ENCODE measurements at places on chromosomes 11 and 22.

- DNase-seq, result no peak
These were observed 98.6 kb downstream of the FEZ1 start for GRCh38 chr11:125397421-125397820.

DNA sequence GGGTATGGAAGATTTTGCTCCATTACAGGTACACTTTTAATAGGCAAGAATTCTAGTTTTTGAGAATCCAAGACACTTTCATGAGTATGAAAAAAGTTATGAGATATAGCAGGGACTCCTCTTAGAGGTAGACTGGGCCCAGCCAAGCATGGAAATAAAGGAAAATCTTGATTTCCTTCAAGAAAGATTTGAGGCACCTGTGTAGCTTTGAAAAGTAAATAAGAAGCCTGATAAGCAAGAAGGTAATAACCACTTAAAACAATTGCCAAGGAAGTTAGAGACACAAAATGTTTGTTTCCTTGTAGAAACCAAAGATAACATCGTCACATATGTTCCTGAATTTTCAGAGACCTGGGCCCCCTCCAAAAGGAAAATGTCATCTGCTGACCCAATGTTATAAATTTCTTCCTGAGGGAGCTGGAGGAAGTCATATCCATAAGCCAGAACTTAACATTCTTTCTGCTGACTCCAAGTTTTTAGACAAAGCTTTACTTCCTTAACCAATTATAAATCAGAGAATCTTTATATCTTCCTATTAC, 314.5 kb upstream of the ANO3 start:
- no peak for DNase-seq

- DNase-seq, result no peak
These were observed 125.7 kb upstream of the SNX19 start for GRCh38 chr11:131042041-131042390.

GRCh38 chr11:27141576-27141975, 101.0 kb downstream of the BBOX1 start:
- DNase-seq, result no peak

GRCh38 chr22:49657974-49658590, 169.6 kb downstream of the BRD1 start:
- DNase-seq, result no peak

- no peak for DNase-seq
These were observed 59.2 kb downstream of the SPON1 start for GRCh38 chr11:14021738-14022137.

GRCh38 chr22:18115906-18116371, 5.3 kb downstream of the TUBA8 start:
- DNase-seq, result no peak

GRCh38 chr11:106679181-106679580, 339.1 kb downstream of the GUCY1A2 start:
- DNase-seq, result no peak

DNA sequence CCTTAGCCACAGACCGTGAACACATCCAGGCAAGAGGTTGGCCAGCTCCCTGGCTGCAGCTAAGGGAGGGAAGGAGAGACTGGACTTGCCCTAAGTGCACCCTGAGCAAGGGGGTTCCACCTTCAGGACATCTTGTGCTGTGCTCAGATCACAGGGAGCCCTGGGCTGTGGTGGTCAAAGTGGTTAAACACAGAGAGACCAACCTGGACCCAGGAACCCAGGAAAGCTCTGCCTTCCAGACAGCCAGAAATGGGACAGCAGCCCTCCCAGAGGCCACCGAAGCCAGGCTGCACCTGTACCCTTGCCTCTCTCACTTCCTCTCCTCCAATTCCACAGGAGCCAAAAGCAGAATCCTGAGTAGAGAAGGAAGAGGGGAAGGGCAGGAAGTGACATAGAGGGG, 105.2 kb upstream of the TMEM45B start:
- DNase-seq, result no peak

- no peak for DNase-seq
These were observed 61.7 kb downstream of the PARVB start for GRCh38 chr22:44085743-44086270.

DNA sequence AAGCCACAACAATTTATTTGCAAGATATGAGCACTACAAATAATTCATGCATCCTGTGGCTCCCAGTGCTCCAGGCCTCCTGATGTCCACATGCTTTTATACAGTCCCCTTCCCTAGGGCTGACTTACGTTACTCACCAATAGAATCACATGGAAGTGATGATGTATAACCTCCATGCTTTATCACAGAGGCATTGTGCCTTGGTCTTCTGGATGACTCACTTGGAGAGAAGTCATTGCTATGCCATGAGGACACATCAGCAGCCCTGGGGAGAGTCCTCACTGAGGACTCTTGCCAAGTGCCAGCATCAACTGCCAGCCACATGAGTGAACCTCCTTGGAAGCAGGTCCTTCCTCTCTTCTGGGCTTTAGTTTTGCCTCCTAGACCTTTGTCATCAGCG, 22.0 kb upstream of the IGSF9B start:
- DNase-seq, result no peak

Measured in stimulated activated CD8-positive, alpha-beta memory T cell treated with anti-CD3 and anti-CD28 coated beads, Interleukin-4, amount 100 ng/mL, for 4 hours (primary cell).